ENCODE measurements at places on chromosomes 1 and 21.

GRCh38 chr21:25396135-25396711, 211.1 kb downstream of the MRPL39 start:
- peak; percentile 85 for DNase-seq

GRCh38 chr21:31988492-31989290, 115.9 kb downstream of the HUNK start:
- no peak for DNase-seq

DNA sequence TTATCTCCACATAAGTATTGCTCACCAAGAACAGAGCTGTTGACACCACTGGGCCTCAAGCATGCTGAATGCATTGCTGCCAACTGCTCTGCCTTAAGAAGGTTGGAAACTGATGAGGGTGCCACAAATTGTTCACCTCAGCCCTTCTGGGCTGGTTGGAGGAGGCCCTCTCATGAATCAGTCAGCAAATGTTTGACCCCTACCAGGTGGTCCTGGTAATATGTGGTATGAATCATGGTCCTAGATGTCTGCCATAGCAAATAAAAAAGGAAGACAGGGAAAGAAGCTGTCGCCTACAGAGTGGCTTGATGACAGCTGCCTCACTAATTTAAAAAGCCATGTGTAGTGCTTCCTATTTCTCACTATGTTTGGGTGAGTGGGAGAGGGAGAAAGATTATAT, 12.2 kb downstream of the SPATA46 start:
- no peak for DNase-seq

DNA sequence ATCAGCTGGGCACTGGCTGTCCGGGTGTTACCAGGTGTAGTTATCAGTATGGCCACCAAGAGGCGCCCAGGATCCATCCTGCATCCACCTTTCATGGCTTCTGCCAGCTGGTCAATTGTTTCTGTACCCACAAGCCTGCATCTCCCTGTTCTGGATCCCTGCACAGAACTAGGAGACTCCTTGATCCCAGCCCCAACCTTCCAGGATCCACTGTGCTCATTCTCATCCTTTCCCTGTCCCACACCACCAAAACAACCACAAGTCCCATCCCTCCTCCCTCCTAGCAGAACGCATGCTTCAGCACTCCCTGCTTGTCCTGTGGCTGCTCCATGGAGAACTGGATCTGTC, 27.2 kb upstream of the FOXE3 start:
- DNase-seq = peak; percentile 30

GRCh38 chr1:169368406-169368769, 393 bp downstream of the BLZF1 start:
- no peak for DNase-seq

DNA sequence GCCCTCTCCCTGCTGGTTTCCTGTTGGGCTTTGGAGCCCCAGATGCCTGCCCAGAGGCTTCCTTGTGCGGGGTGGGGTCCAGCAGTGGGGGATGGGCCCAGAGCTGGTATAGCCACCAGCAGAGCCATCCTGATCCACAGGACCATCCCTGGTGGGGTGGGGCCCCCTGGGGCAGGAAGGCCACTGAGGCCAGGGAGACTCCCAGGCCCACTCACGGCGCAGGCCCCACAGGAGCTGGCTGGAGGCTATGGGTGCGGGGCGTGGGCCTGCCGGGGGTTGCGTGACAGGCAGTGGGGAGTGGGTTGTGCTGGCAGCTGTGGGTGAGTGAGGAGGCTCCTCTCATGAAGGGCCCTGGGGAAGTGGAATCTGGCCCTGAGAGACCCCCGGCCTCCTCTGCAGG, 5.7 kb downstream of the LRRC3 start:
- DNase-seq = no peak

- DNase-seq = no peak
Measured at GRCh38 chr1:204723131-204723787, 37.7 kb upstream of the LRRN2 start.

GRCh38 chr1:205344066-205344928, 12.4 kb downstream of the KLHDC8A start:
- DNase-seq = peak; percentile 43

DNA sequence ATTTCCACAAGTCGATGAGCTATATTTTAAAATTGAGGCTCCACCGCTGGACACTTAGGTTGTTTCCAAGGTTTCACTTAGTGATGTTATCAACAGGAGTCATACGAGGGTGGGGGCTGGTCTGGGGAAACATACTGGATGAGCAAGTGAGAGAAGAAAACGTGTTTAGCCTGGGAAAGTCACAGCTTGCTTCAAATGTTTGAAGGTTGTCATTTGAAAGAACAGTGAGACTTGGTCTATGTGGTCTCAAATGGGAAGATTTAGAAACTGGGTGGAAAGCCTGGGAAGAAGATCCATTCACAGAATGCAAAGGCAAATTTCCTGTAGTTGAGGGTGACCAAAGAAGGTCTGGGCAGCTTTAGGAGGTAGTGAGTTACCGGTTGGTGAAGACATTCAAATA, 9.9 kb upstream of the DYRK1A start:
- DNase-seq = no peak

- DNase-seq = no peak
Measured at GRCh38 chr1:227072991-227073390, 132.9 kb downstream of the COQ8A start.

- DNase-seq = no peak
Measured at GRCh38 chr21:33314111-33314510, 10.7 kb upstream of the IFNAR1 start.

DNA sequence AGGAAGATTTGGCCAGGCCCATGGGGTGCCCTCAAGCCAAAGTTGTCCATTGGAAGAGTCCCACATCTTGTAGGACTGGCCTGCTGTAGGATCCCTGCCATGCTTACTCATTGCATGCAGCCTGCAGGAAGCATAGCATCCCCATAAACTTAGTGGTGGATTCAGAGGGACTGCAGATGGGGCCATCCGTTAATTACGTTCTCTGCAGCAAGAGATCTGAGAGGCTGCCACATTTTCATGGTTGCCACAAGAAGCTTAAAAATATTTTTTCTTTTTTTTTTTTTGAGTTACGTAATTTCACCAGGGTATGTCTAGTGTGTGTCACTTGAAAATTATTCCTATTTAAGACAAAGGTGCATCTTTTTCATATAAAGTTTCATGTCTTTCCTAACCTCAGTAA, 329.7 kb upstream of the USP24 start:
- no peak for DNase-seq

GRCh38 chr1:152047413-152047729, 10.6 kb upstream of the S100A11 start:
- DNase-seq = no peak

DNA sequence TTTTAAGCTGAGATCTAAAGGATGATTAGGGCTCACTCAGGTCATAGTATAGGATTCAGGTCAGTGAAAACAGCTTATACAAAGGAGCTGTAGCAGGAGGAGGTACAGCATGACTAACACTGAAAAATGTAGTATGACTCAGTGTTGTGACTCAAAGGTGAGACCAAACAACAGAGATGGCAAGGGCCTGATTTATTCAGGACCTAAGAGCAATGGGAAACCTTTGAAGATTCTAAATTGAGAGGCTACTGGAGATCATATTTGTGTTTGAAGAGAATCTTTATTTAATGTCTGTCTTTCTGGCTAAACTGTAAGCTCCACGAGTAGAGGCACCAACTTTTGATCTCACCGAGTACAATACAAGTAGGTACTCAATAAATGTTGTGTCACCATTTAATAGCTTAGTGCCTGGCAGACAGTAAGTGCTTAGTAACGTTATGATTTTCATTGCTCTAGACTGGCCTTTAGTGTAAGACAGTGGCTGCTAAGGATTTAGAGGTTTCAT, 43.5 kb downstream of the PRKAA2 start:
- DNase-seq = peak; percentile 4

DNA sequence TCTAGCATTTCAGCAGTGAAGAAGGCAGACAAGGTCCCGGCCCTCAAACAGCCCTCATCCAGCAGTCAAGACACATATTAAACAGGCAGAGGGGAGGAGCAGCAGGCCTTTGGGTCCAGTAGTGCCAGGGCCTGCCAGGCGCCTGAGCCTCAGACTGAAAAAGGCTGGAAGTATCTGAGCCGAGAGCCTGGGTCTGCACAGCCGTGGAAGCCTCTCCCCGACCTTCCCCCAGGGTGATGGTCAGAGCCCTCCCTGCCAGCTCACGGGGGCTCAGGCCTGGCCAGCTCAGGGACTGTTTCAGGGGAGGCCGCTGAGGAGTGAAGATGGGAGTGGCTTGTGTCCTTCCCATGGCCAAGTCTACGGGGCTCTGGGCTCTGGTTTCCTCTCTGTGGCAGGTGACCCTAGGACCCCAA, 565.2 kb downstream of the PTPRU start:
- DNase-seq = no peak

DNA sequence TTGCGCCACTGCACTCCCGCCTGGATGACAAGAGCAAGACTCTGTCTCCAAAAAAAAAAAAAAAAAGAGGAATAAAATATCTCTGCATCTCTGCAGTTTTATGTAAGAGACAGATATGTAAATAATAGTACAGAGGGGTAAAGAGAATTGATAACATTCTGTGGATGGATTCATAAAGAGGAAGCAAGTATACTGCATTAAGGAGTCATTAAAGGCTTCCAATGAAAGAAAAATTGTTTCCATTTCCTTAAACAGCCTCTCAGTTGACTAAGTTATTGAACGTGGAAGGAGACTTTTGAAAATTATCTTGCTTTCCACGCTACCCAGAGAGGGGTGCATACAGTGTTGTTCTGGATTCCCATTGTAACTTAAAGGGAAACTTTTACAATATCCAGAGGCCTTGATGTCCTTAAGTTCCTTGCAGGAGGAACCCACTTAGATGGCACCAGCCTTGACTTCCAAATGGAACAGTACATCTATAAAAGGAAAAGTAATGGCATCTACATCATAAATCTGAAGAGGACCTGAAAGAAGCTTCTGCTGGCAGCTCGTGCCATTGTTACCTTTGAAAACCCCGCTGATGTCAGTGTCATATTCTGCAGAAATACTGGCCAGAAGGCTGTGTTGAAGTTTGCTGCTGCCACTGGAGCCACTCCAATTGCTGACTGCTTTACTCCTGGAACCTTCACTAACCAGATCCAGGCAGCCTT, 13.8 kb downstream of the CEP350 start:
- no peak for DNase-seq

GRCh38 chr21:33569991-33570390, 18.5 kb downstream of the DONSON start:
- DNase-seq = no peak

DNA sequence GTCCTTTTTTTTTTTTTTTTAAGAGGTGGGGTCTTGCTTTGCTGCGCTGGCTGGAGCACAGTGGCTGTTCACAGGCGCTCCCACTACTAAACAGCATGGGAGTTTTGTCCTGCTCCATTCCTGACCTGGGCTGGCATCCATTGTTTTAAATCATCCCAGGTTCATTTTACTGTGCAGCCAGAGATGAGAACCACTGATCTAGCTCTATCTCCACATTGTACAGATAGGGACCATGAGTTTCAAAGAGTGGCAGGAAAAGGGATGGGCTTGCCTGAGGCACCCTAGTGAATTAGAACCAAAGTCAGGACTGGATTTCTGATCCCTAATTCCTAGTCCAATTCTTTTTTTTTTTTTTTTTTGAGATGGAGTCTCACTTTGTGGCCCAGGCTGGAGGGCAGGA, 7.2 kb upstream of the TMEM222 start:
- DNase-seq = no peak

DNA sequence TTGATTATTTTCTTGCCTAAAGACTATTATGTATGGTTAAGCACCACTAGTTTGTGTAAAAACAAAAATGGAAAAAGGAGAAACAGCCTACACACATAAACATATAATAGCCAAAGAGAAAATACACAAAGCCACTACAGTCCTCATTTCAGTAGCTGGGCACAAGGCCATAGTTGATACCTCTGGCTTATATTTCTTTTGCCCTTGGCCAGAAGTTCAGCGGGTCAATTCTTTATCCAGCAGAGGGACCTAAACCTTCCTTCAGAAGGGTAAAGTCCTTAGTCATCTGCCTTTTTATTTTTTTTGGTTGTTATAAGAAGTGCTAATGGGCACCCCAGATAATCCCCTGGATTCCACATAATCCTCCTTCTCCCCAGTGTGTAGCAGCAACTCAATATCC, 134.1 kb downstream of the PIGK start:
- DNase-seq = no peak

GRCh38 chr21:45590726-45591618, 48.7 kb upstream of the SLC19A1 start:
- peak; percentile 52 for DNase-seq

DNA sequence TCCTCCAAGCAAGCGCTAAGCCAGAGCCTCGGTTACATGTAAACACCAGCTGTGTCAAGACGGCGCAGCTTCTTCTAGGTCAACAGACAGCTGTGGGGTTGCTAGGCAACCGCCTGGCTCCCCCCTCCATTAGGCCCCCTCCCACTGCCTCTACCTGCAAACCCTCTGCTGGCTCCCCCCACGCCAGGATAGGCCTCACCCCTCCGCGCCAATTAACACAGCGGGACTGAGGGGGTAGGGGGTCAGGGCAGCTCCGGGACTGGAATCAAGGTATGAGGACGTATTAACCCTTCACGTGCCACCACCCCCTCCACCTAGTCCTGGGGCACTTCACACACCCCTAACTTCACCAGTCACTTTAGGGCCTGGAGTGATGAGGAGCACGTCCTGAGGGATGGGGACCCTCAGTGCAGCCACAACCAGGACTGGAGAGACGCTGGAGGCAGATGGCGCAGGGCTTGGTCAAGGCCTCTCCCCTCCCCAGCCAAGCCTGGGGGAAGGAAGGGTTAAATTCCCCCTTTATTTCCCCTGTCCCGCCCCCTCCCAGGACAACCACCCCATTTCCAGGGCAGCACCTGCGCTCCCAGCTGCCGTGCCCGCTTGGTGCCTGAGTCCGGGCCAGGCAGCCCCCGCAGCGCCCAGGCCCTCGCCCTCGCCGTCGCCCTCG, 37.4 kb upstream of the WASF2 start:
- DNase-seq = no peak

DNA sequence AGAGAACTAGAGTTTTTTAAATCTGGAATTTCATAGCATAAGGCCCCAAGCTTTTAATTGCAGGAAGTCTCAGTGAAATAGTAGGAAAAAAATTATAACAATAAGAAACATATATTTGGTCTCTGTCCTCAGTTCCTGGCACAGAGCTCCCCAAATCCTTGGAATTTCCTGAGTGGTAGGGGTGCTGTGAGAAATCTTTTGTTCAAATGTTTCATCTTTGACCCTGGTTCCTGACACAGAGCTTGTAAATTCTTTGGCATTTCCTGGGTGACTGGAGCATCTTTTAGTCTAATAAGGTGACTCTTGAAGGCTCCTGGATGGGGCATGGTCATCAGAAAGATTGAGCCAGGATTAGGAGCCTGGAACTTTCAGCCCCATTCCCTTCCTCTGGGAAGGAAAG, 225.7 kb upstream of the AJAP1 start:
- no peak for DNase-seq

- no peak for DNase-seq
Measured at GRCh38 chr1:109395602-109396512, 1.9 kb downstream of the SORT1 start.

Measured in T-helper 2 cell treated with Interferon-gamma antibody and Interleukin-4, amounts not matched to agents 5 μg/mL and 100 μg/mL, for 36 hours (primary cell).